ENCODE measurements at places on chromosomes 3 and 15.

GRCh38 chr3:175670557-175670956, 811.4 kb downstream of the NAALADL2 start:
- no peak overlapping the region for H3K4me3 ChIP-seq
- no peak overlapping the region for H3K27ac ChIP-seq
- no peaks in the 10 kb centered on the region for H3K4me1 ChIP-seq
- DNase-seq = no peak

- no peak overlapping the region for H3K27ac ChIP-seq
- no peaks in the 10 kb centered on the region for H3K36me3 ChIP-seq
- no peak overlapping the region for H3K4me3 ChIP-seq
- peak; percentile 55 for DNase-seq
- no peaks in the 10 kb centered on the region for H3K27me3 ChIP-seq
Measured at GRCh38 chr3:74456166-74456565, 158.3 kb downstream of the CNTN3 start.

DNA sequence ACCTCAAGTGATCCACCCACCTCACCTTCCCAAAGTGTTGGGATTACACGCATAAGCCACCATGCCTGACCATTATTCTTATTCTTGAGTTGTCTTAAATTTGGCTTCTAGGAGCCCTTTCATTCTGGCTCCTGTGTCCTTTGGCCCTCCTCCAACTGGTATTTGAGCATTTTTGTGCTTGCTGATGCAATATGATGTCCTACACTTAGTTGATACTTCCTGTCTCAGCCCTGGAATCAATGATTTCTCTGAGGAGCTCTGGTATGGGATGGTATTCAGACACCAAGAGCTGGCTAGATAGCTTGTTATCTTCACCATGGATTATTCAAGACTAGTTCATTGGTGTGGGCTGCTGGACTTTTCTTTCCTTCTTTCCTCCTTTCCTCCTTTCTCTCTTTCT, 25.4 kb downstream of the ZNF621 start:
- H3K4me3 ChIP-seq = no peak overlapping the region
- peaks cover 1% of the 10 kb centered on the region for H3K36me3 ChIP-seq
- H3K27me3 ChIP-seq = no peaks in the 10 kb centered on the region
- no peak for DNase-seq

- H3K4me1 ChIP-seq = no peaks in the 10 kb centered on the region
- no peak overlapping the region for H3K27ac ChIP-seq
- DNase-seq = no peak
- H3K36me3 ChIP-seq = no peaks in the 10 kb centered on the region
- H3K4me3 ChIP-seq = no peak overlapping the region
Measured at GRCh38 chr3:100090669-100091005, 23.7 kb downstream of the FILIP1L start.

GRCh38 chr15:39345176-39345575, 235.7 kb upstream of the THBS1 start:
- H3K4me3 ChIP-seq = no peak overlapping the region
- H3K27ac ChIP-seq = no peak overlapping the region
- no peaks in the 10 kb centered on the region for H3K4me1 ChIP-seq
- DNase-seq = no peak
- no peaks in the 10 kb centered on the region for H3K27me3 ChIP-seq

GRCh38 chr15:96595951-96596350, 265.5 kb downstream of the NR2F2 start:
- H3K4me1 ChIP-seq = no peaks in the 10 kb centered on the region
- H3K27me3 ChIP-seq = no peaks in the 10 kb centered on the region
- H3K4me3 ChIP-seq = no peak overlapping the region
- H3K36me3 ChIP-seq = no peaks in the 10 kb centered on the region

DNA sequence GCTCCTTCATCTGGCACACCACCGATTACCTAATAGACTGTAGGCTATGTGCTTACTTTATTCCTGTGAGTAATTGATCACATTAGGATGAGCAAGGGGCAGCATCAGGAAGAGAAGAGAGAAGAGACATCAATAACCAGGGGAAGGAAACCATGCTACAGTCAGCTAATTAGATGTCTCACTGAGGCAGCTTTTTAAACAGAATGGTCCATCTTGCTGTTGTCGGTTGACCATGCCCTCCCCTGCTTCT, 278.4 kb downstream of the RPLP1 start:
- no peaks in the 10 kb centered on the region for H3K27me3 ChIP-seq
- H3K36me3 ChIP-seq = no peaks in the 10 kb centered on the region
- H3K4me1 ChIP-seq = no peaks in the 10 kb centered on the region
- H3K4me3 ChIP-seq = no peak overlapping the region
- no peak overlapping the region for H3K27ac ChIP-seq

DNA sequence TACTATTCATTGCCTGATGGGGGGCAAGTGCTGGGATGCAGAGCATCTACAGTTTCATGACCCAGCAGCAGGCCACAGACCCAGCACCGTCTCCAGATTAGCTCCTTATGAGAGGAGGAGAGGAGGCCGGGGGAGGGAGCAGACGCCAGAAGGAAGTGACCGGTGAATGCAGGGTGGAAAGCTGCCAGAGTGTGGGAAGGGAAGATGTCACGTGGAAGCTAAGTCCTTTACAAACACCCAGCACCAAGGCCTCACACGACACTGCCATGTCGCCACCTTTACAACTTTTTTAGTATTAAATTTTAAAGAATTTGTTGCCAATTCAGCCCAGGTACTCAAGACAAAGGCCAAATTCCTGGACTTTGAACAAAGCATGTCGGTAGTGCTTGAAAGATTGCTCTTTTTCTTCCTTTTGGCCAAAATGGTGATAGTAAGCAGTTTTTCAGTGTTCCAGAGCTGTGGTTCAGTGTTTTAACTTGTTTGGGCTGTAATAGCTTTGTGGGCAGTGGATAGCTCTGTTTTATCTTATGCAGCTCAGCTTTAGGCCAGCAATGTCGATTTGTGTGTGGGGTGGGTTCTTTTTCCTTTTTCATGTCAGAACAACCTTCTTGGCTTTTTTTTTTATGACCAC, 58.2 kb downstream of the ZBTB38 start:
- no peaks in the 10 kb centered on the region for H3K27me3 ChIP-seq
- H3K4me3 ChIP-seq = no peak overlapping the region
- H3K4me1 ChIP-seq = peaks cover 7% of the 10 kb centered on the region
- peak overlapping the region; percentile 81 for H3K27ac ChIP-seq

DNA sequence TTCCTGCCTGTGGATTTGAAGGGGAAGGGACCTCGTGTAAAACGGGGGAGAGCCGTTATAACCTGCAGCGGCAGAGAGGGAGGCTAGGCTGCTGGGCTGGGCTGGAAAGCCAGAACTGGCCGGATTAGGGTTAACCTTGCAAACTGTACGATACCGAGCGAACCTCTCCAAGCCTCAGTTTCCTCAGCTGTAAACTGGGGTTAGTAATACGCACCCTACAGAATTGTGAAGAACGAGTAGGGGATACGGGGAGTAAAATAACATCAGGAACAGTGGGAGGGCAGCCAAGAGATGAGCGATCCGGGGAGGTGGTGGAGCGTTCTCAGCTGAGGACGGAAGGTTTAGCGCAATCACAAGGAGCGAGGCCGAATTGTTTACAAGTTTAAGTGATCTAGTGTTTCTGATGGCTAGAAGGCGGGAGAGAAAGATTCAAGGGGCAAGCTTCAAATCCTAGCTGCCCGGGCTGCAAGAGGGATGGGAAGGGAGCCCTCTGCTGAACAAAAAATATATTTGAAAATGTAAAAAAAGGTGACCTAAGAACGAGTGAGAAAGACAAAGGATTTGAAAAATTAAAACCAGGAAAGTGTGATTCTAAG, 768 bp upstream of the SEMA5B start:
- peak; percentile 91 for DNase-seq
- no peak overlapping the region for H3K27ac ChIP-seq
- no peaks in the 10 kb centered on the region for H3K27me3 ChIP-seq
- peaks cover 18% of the 10 kb centered on the region for H3K4me1 ChIP-seq

GRCh38 chr3:197353001-197353866, 54.8 kb upstream of the DLG1 start:
- H3K4me1 ChIP-seq = no peaks in the 10 kb centered on the region
- peak overlapping the region; percentile 73 for H3K27ac ChIP-seq
- DNase-seq = no peak
- H3K36me3 ChIP-seq = no peaks in the 10 kb centered on the region
- H3K27me3 ChIP-seq = no peaks in the 10 kb centered on the region
- H3K4me3 ChIP-seq = no peak overlapping the region

DNA sequence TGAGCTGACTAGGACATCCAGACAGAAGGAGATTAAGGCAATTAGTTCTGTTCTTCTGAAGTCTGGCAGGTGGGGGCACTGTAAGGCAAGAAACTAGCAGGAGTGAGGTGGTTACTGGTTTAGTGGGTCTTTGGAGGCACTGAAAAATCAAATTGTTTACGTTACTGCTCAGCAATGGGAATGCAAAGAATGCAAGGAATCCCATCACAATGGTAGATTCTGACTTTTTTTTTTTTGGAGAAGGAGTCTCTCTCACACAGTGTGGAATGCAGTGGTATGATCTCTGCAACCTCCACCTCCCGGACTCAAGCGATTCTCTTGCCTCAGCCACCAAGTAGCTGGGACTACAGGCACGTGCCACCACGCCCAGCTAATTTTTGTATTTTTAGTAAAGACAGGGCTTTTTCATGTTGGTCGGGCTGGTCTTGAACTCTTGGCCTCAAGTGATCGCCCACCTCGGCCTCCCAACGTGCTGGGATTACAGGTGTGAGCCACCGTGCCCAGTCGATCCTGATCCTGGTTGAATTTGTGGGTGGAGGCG, 16.4 kb downstream of the FAM107A start:
- H3K36me3 ChIP-seq = no peaks in the 10 kb centered on the region
- no peaks in the 10 kb centered on the region for H3K27me3 ChIP-seq
- no peak overlapping the region for H3K4me3 ChIP-seq
- DNase-seq = peak; percentile 56
- H3K4me1 ChIP-seq = peaks cover 9% of the 10 kb centered on the region

DNA sequence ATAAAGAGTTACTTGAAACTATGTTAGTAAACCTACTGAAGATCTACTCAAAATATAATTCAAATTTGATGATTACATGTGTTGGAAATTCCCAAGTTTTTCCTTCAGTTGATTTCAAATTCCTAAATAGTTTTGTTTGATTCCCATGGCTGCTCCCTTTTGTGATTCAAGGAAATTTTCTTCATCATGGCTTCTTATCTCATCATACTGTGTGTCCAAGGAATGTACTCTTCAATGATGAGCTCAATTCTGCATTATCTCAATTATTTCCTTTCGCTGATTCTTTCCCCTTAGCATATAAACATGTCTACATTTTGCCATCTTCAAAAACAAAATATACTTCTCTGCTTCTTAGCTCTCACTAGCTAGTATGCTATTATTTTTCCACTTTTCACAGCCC, 460.4 kb upstream of the NAALADL2 start:
- H3K27ac ChIP-seq = no peak overlapping the region
- DNase-seq = no peak
- H3K27me3 ChIP-seq = no peaks in the 10 kb centered on the region

- no peak for DNase-seq
- peaks cover 12% of the 10 kb centered on the region for H3K4me1 ChIP-seq
- H3K27me3 ChIP-seq = no peaks in the 10 kb centered on the region
- no peaks in the 10 kb centered on the region for H3K36me3 ChIP-seq
Measured at GRCh38 chr3:43148033-43148432, 42.2 kb upstream of the POMGNT2 start.

DNA sequence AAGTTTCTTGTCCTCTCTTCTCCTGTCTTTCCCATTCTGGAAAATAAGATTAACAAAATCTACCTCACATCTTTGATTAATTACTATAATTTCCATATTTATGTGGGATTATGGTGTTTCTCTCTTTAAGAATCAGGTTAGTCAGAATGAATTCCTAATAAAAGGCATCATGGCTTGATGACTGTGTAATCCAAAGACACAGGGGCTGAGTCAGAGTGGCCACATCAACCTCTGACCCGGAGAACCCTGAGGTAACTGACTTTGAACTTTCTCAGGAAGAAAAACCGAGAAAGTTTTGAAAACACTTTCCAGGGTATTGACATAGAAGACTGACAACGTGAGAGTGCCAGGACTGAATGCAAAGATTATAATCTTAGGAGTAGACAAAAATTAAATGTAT, 170.3 kb upstream of the MCTP2 start:
- H3K27ac ChIP-seq = no peak overlapping the region
- no peak overlapping the region for H3K4me3 ChIP-seq
- no peak for DNase-seq
- H3K4me1 ChIP-seq = no peaks in the 10 kb centered on the region
- H3K27me3 ChIP-seq = no peaks in the 10 kb centered on the region

DNA sequence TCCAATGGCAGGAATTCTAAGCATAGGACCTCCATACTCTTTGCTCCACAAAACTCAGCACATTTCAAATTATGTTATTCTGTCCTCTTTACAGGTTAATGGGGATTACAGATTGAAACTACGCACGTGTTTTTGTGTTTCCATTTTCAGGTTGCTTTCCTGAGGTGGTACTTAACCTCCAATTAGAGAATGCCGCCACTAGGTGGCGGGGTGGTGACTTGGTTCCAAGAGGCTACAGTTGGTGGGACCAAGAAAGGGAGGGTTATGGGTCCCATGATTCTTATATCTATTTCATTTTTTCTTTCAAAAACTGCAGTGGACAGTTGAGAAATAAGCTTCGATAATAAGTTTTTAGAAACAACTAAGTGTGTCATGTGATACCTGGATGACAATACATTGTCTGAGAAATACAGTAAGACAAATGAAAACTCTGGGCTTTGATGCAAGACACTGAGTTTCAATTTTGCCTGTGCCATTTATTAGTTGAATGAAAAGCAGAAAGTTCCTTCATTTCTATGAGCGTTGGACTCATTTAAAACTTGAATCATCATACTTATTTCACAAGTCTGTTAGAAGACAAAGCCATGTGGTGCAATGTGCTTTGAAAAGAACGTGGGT, 539.0 kb downstream of the FGF12 start:
- DNase-seq = peak; percentile 26
- no peak overlapping the region for H3K27ac ChIP-seq
- no peaks in the 10 kb centered on the region for H3K36me3 ChIP-seq
- H3K4me3 ChIP-seq = no peak overlapping the region
- no peaks in the 10 kb centered on the region for H3K27me3 ChIP-seq

GRCh38 chr3:105747060-105747541, 121.7 kb downstream of the CBLB start:
- no peaks in the 10 kb centered on the region for H3K4me1 ChIP-seq
- H3K27me3 ChIP-seq = no peaks in the 10 kb centered on the region
- H3K36me3 ChIP-seq = peaks cover 2% of the 10 kb centered on the region
- peak; percentile 35 for DNase-seq
- peak overlapping the region; percentile 55 for H3K27ac ChIP-seq

DNA sequence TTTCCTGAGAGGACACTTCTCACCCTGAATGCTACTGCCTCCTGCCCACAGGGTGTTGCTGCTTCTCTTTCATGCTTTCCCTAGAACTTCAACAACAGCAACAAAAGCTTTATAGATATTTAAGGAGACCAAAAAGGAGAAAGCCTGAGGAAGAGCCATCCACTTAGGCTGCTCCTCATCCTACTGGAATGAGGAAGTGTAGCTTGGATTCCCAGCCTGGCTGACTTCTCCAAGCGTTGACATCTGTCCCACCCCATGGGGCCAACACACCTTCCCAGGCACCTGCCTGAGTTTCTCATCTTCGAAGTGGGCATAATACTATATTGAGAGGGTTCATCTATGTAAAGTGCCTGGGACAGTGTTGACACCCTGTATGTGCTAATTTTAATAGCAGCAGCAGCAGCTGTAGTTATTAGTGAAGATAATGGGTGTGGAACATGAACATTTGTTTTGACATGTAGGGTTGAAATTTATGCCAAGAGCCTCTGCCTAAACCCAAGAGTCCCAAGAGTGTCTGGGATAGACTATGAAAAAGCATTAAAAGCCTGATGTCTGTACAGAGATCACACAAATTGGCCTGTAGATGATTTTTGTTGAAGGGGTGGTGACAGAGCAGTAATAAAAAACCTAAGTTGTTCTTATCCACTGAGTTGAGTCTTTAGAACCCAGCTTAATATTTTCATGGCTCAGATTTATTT, 96.5 kb upstream of the PIAS1 start:
- H3K27ac ChIP-seq = no peak overlapping the region
- H3K36me3 ChIP-seq = no peaks in the 10 kb centered on the region
- no peak overlapping the region for H3K4me3 ChIP-seq
- no peak for DNase-seq
- H3K4me1 ChIP-seq = no peaks in the 10 kb centered on the region

Measured in lung (tissue), 17 donors.